ENCODE measurements at places on chromosomes 6 and 20.
A peak's percentile ranks its signal among the peaks of the same experiment; 100 is the strongest.

DNA sequence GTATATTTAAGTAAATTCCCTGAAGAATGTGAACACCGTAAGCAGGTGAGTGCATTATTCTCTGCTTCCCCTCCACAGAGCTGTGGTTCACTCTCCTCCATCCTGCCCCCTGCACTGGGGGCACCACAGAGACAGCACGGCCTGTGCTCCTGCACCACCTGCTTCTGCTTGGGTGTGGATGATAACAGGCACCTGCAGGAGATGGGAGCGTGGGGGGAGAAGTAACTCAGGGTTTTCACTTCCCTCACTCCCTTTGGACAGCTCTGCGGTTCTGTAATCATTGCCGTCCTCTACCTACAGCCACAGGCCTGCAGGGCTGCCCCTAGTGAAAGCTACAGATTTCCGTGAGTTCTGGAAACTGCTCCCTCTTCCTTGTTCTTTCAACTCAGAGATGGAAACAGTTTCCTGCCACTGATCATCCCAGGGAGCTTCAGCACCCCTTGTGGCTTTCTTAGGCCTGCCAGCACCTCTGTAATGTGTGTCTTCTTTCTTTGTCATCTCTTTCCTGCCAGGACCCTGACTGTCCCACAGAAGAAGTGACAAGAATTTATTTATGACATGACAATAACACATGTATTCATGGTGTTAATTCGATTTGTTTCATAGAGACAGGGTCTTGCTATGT, 21.3 kb upstream of the MICB start:
- DNase-seq, result no peak

- DNase-seq, result no peak
Measured at GRCh38 chr20:15645816-15646215, 927.4 kb downstream of the KIF16B start.

- DNase-seq, result peak; percentile 73
Measured at GRCh38 chr6:30615219-30615957, 1.7 kb downstream of the PPP1R10 start.

- peak; percentile 60 for DNase-seq
Measured at GRCh38 chr20:5797843-5798462, 47.8 kb downstream of the SHLD1 start.

- DNase-seq, result no peak
Measured at GRCh38 chr6:30768634-30769087, 24.3 kb upstream of the IER3 start.

DNA sequence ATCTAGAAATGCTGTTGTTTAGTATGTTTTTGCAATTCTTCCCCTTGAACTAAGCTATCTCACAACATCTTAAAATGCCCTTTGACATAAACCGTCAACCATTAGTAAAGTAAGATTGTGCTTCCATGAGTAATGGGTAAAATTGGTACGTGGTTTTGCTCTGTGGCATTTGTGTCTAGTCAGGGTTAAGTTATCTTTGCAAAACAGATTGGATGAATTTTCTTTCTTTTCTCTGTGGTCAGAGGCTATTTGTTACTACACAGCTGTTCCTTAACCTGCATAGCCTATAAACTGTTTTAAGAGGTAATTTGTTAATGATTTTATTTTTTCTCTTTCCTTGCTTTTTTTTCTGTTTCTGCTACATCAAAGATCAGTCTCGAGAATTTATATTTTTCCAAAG, 75.4 kb downstream of the RPP40 start:
- no peak for DNase-seq

GRCh38 chr6:168961264-168961656, 292.4 kb downstream of the THBS2 start:
- no peak for DNase-seq

- DNase-seq, result no peak
Measured at GRCh38 chr6:151399679-151400078, 8.3 kb upstream of the ZBTB2 start.

- no peak for DNase-seq
Measured at GRCh38 chr6:100168148-100168547, 174.1 kb upstream of the MCHR2 start.
